Activated T-helper 1 cell treated with Interleukin-2 at 50 U/mL for 16 hours (primary cell): ENCODE measurements at places on chromosomes 1 and 21.

DNA sequence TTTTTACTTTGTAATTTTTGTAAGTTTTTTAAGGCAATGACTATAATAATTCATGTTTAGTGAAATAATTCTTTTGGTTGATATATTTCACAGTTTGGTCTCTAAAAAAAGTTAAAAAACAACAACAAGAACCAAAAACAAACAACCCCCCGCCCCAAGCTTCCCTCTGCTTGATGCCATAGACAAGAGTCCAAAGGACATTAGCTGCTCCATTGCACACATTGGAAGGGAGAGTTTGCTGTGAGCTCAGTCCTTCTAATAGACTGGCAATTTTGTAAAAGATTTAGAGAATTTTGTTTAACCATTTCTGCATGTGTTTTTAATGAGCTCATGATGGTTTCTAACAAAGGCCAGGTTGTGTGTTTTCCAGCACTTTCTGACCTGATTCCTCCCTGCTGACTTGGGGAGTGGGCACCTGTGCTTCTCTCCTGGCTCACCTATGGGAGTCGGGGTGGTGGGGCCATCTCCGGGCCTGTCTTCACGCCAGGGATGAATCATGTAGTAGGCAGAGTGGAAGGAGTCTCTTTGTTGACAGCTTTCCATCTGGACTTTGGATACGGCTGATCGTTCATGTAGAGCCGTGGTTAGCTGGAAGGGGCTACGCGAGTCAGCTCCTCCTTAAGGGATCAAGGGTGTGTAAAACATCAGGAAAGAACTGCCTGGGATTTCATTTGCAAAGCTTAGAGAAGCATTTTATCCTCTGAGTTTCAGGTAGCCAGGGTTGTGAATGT is 14.1 kb downstream of the ZBTB18 start:
- DNase-seq, result no peak

DNA sequence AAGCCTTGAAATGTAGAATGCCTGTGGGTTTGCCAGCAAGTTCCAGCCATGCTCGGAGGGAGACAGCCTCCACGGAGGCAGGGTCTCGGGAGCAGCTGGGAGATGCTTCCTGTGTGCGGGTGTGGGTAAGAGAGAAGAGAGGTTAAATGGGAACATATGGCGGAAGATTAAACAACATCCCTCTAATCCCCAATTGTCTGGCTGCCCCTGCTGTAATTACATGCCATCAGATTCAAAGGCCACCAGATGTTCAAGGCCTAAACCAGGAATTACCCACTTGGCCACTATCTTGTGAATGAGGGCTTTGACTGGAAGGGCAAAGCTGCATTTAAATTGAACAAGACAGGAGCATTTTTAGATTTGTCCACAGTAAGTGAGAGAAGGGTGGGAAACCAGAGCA is 81.4 kb upstream of the BACE2 start:
- no peak for DNase-seq

DNA sequence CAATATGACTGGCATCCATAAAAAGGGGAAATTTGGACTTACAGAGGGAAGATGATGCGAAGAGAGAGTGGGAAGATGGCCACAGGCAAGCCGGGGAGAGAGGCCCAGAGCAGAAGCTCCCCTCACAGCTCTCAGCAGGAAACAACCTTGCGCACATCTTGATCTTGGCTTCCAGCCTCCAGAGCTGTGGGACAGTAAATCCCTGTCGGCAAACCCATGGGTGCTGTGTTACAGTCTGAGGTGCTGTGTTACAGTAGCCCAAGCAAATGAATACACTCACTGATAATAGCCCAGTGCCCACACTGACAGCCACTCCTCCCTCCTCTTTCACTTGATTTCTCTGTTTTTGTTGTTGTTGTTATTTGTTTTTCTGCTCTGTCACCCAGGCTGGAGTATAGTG is 22.4 kb downstream of the CDCA8 start:
- DNase-seq, result no peak

- DNase-seq, result no peak
These were observed 26.0 kb downstream of the CHML start for GRCh38 chr1:241614144-241614543.

- no peak for DNase-seq
These were observed 72.0 kb upstream of the TLR5 start for GRCh38 chr1:223215026-223215425.

DNA sequence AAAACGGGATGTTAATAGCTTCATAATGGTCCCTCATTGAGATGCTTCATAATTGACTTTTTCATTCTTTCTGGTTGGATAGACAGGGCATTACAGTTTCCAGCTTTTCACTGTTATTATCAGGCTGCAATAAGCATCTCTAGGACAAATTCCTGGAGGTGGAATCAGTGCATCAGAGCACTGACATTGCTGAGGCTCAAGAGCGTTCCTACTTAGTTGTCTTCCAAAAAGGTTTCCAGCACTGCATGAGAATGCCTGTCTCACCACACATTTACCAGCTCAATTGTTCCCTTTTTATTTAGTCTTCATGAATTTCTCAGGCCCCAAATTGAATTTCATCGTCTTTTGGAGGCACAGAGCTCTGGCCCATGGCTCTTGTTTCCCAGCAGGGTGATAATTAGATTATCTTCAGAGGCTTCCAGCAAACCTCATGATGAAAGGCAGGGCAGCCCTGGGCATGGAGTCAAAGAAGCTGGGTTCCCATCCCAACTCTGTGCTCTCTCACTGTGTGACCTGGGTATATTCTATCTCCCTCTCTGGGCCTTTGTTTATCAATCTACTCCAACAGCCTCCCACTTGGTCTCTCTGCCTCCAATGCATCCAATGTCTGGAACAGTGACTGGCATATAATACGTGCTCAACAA is 451.4 kb downstream of the PTPRU start:
- no peak for DNase-seq
